ENCODE measurements at places on chromosomes 2 and 18.

DNA sequence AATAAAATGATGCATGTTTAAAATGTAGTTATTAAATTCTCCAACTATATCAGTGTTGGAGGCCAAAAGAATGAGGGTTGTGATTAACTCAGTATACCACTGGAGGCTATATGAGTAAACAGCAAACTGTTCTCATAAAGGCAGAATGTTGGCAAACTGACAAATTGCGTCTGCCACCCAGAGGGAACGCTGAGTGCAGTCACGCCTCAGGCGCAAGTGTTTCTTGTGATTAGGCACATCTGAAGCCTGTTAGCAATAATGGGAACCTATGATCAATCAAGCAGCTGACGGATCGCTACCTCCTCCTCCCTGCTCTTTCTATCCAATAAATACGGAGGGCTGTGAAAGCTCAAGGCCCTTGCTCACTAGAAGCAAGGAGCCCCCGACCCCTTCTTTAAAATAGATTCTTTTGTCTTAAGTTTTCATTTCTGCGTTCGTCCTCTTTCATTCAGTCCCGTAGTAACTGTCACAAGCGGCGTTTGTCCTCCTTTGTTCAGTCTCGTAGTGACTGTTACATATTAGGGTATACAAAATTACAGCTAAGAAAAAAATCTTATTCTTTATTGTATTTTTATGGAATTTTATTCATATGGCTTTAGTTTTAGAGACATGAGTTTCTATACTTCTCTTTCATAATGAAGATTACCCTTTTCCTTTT lies 16.3 kb upstream of the RMND5A start:
- DNase-seq = no peak

GRCh38 chr2:71181316-71181715 lies 45.6 kb downstream of the PAIP2B start:
- no peak for DNase-seq

GRCh38 chr2:217800433-217801114 lies 202.2 kb downstream of the TNS1 start:
- no peak for DNase-seq

DNA sequence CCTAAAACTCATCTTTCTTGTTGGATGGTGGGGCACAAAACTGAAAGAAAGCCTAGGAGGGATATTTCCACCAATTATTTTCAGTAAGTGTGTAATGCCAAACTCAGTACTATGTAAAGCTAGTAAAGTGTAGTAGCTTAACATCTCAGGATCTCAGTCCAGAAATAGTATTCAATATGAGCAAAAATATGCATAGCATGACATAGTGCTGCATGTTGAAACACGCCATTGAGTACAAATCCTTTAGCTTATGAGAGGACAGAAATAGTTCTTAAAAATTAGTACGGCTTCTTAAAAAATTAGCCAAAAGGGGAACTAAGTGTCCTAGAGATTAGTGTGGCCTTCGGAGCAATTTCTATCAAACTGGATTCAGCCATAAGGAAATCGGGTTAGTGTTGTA lies 21.7 kb upstream of the ATL2 start:
- no peak for DNase-seq

GRCh38 chr2:168835969-168836368 lies 33.5 kb downstream of the NOSTRIN start:
- DNase-seq = no peak

DNA sequence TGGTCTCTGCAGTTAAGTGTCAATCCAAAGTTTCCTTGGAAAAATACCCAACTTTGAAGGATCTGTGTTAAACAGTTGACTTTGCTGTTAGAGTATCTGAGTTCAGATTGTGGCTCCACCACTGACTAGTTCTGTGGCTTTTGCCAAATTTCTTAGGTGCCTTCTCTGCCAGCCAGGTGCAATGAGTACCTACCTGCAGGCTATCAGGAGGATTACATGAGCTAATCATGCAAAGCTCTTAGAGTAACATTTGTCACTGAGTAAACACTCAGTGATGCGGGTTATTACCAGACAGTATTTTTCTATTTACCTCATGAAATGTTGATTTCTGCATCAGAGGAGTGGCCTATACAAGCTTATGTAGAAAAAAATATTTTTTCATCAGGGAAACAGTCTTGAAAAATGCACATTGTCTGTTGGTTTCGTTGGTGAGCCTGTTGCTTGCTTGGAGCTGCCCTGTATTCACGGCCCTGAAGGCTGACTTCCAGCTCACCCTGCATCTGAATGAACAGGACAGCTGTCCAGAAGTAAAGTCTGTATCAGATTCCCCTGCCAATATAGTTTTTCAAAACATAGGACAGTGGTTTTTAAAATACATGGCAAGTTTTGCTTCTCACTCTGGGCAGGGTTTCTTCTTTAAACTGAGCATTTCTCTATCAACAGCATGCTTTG lies 235.1 kb downstream of the CDCA7 start:
- no peak for DNase-seq

DNA sequence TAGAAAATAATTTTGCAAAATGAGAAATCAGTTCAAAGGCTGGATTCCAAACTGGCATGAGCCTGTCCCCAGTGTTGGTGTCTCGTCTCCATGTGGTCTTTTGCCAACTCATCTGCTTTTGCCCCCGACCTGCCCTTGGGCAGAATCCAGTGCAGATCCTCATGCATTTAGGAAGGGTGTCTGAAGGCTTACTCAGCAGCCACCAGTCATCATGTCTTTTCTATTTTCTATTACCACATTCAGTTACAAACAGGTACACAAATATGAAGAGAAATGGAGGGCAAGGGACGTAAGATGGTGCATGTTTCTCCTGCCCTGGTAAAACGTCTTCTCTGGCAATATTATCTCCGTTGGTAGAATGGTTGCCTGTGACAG lies 43.5 kb downstream of the E2F6 start:
- DNase-seq = no peak

DNA sequence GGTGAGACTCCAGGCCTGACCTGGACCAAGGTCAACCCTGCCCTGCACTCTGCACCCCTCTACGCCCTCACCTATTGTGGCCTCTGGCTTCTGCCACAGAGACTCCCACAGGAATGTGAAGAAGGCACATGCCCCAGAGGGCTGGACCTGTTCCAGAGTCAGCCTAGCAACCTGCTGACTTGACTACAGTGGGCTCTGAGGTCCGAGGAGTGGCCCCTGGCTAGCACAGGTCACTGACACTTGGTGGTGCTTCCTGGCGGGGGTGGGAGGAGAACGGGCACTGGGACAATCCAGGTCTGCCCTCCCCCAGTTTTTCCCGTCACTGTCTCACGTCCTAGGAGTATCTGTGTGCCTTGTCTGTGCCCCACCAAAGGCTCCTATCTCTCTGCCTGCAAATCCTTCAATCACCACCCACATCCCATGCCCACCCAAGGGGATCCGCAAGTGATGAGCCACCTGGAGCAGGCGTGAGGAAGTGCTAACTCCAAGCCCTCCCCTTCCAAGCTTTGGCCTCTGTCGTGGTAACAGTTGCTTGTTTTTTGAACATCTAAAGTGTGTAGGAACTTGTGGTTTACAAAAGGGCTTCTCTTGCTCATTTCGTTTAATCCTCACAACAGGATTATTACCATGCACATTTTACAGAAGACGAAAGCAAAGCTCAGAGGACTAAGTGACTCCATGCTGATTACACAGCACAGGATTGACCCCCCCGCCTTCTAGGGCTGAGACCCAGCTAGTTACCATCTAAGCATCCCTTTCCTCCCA lies 86.2 kb downstream of the MCFD2 start:
- DNase-seq = no peak

GRCh38 chr2:127052771-127053691 lies 53.9 kb downstream of the BIN1 start:
- DNase-seq = no peak

DNA sequence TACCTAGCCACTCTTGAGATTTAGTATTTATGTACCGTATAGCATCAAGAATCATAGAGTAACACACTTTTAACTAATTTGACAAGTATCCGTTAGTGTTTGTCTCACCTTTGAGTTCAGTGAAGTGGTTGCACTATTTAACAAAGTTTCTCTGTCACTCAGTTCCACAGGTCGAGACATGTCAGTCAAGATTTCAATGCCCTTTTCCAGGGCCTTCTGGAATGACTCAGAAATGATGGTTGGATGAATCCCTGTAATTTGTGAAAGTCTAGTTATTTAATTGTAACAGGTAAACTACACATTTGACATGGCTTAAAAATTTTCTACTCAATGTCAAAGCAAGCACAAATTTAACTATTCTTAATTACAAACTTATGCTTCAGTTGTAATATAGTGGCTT lies 9.7 kb downstream of the CCT4 start:
- DNase-seq = no peak

GRCh38 chr2:122652670-122653069 lies 897.2 kb downstream of the TSN start:
- no peak for DNase-seq

- DNase-seq = no peak
These were observed 110.2 kb upstream of the RBBP8 start for GRCh38 chr18:22822841-22823508.

DNA sequence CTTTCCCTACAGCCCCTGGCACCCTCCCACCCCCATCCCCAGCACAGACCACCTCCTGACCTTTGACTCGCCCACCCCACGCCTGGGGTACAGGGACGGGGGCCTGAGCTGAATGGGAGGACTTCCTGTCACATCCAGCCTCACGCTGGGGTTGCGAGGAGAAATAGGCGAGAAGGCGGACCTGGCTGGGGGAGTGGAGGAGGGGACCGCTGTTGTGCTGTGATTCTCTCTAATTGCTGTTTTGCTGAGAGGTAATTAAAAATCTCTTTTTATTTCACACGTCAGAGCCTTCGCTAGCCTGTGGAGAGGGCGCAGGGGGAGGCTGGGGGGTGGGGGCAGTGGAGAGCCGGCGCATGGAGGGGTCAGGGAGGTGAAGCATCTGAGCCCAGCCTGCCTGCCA lies 9.7 kb upstream of the ECEL1 start:
- no peak for DNase-seq

- no peak for DNase-seq
These were observed 11.4 kb upstream of the GALNT5 start for GRCh38 chr2:157245846-157246764.

DNA sequence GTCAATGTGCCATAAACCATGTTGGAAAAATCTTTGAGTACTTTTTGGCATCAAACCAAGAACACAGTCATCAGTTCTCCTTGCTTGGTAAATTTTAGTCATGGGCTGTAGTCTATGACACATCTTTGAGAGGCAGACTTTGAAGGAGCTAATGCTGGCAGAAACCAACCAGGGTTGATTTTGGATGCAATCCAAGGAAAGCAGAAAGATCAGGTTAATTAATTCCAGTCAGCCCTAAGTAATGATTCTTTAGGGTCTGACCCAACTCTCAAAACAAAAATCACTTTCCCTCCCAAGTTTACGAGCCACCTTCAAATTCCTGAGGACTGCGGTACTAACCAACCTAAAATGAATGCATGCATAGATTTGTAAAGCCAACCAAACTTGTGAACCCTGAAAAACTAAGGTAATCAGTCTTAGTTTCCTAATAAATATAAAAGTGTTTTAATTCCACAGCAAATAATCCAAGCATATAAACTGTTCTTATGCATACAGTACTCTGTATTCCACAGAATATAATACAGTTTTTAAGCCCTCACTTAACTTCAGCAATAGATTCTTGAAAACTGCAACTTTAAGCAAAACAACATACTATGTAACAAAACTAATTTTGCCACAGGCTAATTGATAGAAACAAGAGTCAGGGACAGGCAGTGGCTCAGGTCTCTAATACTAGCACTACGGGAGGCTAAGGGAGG lies 22.0 kb downstream of the AP1S3 start:
- no peak for DNase-seq

- no peak for DNase-seq
These were observed 19.6 kb upstream of the RPIA start for GRCh38 chr2:88671786-88672427.

DNA sequence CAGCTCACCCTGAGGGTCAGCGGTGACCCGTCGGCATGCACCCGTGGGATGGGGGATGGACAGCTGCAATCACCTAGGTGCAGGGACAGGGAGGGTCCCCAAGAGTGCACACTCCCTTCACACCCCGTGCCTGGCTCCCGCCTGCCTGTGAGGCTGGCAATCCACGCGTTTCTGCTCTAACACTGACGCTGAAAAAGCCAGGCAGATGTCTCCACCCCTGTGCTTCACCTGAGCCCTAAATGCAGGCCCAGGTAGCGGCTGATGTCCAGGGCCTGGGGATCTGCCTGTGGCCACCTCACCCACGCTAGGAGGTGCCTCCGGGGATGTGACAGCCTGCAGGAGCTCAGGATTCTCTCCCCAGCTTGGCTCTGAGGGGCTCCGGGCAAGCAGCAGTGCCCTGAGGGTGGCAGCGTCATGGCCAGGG lies 212.0 kb upstream of the SALL3 start:
- no peak for DNase-seq

- DNase-seq = no peak
These were observed 16.1 kb downstream of the CPSF3 start for GRCh38 chr2:9439536-9439935.

- DNase-seq = no peak
These were observed 123.8 kb downstream of the AFF3 start for GRCh38 chr2:100018341-100019193.

DNA sequence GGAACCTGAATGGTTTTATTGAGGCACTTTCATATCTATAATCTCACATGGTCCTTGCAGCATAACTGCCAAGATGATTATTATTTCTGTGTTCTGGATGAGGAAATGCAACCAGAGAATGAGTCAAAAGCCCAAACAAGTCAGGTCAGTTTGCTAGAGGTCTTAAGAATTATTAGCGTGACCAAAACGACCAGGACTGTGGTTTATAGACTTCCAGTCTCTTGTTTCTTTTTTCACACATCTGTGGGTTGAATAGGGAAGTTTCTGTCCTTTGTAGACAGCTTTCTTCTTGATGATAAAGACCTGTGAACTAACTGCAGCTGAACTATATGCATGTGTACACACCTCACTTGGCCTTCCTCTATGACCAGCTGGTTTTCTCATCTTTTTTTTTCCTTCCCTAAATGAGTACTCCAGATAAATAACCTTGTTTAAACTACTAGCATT lies 13.9 kb downstream of the ADAM23 start:
- DNase-seq = no peak

- no peak for DNase-seq
These were observed 81.6 kb downstream of the PTGR3 start for GRCh38 chr18:75127143-75128021.

DNA sequence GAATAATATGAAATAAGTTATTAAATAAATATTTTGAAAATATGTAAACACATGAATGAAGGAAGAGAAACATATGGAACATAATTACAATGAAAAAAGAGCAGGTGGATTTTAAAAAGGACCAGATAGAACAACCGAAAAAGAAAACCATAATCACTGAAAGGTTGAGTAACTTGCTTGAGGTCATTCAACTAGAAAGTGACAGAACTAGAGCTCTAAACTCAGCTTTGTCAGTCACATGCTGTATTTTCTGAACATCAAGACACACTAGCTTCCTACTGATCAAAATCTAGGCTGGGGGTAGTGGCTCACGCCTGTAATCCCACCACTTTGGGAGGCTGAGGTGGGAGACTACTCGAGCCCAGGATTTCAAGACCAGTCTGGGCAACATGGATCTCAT lies 30.0 kb upstream of the ITGAV start:
- no peak for DNase-seq

- DNase-seq = no peak
These were observed 16.4 kb downstream of the POU3F3 start for GRCh38 chr2:104870100-104870975.
